Left ventricle myocardium inferior (tissue), 1 donor: ENCODE measurements at places on chromosomes 12 and 14. TPM values are rescaled to one million over a fixed set of nuclear protein-coding genes. Genes with fewer than 3 reads are reported as not detected.
A peak's percentile ranks its signal among the peaks of the same experiment; 100 is the strongest.

- DNase-seq = no peak
Measured at GRCh38 chr14:63737582-63738006, 9.7 kb upstream of the SGPP1 start.

DNA sequence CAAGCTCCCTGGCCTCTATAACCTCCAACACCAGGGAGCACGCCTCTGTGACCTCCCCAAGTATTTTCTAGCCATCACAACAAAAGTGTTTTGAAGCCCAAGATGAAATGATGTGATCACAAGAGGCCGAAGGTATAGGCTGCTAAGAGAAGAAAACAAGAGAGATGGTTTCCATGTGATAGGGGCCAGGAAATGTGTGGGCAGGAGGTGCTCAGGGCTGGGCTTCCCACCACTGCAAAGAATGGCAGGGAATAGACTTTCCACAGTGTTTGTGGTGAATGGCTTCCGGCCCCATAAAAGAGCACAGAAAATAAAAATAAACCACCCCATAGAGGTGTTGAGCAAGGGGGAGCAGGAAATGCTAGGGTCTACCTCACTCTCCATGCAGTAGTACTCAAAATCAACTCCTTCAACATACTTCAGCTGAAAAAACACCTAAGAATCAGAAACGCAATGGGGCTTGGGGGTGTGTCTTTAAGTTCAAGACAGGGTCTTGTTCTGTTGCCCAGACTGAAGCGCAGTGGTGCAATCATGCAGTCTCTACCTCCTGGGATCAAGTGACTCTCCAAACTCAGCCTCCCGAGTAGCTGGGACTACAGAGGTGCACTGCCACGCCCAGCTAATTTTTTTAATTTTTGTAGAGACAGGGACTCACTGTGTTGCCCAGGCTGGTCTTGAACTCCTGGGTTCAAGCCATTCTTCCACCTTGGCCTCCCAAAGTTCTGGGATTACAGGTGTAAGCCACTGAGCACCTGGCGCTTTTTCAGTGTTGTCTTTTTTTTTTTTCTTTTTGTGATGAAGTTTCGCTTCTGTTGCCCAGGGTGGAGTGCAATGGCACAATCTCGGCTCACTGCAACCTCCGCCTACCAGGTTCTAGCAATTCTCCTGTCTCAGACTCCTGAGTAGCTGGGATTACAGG, 27.1 kb downstream of the DAD1 start:
- DNase-seq = no peak

- peak; percentile 17 for DNase-seq
Measured at GRCh38 chr14:93231129-93231979, 24.3 kb downstream of the UBR7 start.

- DNase-seq = no peak
Measured at GRCh38 chr12:89731614-89732013, 23.0 kb upstream of the ATP2B1 start.

DNA sequence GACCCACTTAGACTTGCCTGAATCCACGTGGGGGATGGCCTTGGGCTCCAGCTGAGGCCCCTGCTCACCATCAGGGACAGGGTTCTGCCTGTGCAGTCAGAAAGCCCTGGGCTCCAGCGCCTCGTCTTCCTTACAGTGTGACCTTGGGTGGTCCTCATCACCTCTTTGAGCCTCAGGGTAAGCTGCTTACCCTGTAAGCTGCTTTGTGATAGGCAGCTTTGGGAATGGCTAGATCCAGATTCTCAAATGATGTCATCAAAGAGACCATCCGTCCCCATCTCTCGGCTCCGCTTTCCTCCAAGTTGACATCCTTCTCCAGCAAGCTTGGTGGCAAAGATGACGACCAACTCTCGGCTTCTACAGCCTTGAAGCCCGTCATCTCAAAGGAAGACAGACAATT, 127.0 kb downstream of the ADCK1 start:
- DNase-seq = no peak

GRCh38 chr14:58898655-58899316, 261.0 kb downstream of the DACT1 start:
- DNase-seq = no peak

DNA sequence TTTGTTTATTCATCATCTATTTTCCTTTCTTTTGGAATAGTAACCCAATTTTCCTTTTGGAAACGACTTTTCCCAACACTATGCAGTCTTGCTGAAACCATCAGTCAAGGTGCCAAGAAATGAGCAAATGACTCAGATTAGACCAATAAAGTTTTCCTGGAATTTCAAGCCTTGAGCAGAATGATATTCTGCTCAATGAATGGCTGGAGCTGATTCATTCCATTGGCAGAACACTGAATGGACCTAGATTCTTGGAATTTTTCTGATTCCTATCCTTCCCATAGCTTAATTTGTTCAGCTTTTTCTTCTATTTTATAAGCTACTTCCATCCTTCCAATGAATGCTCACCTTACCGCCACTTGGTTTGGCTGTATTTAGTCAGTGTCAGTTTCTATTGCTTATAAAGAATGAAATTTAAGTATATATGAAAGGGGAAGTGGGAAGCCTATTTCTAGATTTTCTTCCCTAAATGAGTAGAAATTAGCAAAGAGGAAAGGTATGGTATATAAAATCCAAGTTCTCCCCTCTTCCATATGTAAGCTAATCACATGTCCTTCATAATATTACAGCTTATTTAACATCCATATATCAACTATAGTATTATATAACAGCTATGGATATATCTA, 89.0 kb downstream of the C14orf39 start:
- no peak for DNase-seq

DNA sequence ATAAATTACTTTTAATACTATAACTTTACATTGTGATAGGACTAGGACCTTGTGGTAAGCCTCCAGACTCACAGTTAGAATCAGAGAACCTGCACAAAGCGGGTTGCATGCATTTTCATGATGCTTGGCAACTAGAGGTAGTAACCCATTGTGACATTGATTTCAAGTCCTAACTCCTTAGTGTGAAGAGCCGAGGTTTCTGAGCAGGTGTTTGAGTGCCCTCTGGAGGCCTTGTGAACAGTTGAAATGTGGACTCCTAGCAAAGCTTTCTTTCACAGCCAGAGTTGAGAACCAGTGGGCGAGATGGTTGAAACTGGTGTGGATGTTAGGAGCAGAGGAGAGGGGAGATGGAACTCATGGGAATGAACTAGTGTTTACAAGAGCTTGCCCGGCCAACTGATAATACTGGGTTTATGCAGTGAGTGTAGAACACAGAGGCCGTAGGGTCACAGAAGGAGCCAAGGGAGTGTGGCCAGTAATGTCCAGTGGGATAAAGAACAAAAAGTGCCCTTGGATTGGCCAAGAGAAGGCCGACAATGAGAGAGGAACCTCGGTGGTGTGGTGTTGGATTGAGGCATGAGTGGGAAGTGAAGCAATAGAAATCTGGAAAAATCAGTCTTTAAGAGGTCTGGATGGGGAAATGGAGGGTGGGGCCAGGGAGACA, 10.9 kb downstream of the ZNF664 start:
- no peak for DNase-seq

DNA sequence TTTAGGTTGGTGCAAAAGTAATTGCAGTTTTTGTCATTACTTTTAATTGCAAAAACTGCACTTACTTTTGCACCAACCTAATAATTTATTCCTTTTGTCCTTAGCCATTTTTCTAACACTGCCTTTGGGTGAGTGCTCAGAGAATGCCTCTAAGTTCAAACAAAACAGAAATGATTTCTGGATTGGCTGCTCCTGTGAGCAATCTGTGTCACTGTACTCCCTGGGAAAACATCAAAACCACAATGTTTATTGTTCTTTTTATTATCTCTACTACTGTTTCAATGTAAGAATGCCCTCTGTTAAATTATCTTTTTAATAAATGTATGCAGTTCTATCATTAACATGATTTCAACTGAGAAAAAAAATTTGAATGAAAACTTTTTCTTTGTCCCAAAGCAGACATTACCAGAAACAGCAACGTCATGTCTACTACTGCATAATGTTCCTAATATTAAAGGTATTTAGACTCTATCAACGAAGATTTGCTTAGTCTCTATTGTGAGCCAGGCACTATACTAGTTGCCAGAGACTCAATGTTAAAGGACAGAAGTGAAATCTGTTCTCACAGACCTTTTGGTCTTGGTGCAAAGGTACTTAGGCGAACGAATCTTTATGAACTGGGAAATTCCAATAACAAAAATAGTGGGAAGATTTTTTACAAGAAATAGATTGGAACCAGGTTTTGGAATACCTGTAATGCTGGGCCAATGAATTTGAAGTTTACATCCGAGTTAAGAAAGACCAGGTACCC, 6.2 kb downstream of the SLC41A2 start:
- no peak for DNase-seq

GRCh38 chr12:1588575-1588947, 5.8 kb downstream of the FBXL14 start:
- no peak for DNase-seq

- DNase-seq = no peak
Measured at GRCh38 chr12:98211909-98212695, 303.3 kb upstream of the TMPO start.

DNA sequence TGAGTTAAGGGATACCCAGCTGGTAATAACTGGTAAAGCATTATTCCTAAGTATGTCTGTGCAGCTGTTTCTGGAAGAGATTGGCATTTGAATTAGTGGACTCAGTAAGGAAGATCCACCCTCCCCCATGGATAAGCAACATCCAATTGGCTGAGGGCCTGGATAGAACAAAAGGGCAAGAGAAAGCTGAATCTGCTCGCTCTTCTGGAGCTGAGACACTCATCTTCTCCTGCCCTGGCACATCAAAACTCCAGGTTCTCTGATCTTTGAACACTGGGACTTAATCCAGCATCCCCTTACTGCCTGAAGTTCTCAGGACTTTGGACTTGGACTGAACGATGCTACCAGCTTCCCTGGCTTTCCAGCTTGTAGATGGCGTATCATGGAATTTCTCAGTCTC, 63.1 kb upstream of the CNOT2 start:
- no peak for DNase-seq

DNA sequence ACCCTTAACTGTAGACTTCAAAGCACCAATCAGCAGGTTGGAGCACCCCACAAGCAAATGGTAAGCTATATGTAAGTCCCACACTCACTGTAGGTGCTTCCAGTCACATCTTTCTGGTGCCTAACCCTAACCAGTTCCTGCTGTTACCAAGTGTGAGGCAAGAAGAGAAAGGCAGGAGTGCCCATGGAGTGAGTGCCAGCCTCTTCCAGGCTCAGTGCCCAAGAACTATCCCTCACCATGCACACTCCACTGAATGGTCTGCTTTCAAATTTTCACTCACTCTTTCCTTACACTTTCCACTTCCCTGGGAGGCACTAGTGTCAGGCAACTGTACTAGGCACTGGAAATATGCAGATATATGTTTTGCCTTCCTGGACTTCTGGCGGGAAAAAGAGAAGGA, 62.2 kb upstream of the ZDHHC17 start:
- DNase-seq = no peak

DNA sequence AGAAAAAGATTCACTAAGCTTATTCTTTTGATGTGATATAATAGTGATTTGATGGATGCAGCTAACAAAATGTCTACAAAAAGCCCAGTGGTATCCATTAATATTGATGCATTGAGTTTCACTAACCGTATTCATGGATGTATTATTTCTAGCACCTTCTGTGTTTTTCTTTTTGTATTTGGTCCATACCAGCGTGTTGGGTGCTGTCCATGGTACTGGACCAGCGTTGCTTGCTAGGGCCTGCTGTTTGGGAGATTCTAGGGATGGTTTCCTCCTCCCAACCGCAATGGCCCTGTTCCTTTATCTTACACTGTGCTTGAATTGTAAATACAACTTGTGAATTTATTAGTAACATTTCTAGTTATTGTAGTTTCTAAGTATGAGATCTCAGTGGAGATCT, 31.7 kb downstream of the ANO4 start:
- peak; percentile 15 for DNase-seq

DNA sequence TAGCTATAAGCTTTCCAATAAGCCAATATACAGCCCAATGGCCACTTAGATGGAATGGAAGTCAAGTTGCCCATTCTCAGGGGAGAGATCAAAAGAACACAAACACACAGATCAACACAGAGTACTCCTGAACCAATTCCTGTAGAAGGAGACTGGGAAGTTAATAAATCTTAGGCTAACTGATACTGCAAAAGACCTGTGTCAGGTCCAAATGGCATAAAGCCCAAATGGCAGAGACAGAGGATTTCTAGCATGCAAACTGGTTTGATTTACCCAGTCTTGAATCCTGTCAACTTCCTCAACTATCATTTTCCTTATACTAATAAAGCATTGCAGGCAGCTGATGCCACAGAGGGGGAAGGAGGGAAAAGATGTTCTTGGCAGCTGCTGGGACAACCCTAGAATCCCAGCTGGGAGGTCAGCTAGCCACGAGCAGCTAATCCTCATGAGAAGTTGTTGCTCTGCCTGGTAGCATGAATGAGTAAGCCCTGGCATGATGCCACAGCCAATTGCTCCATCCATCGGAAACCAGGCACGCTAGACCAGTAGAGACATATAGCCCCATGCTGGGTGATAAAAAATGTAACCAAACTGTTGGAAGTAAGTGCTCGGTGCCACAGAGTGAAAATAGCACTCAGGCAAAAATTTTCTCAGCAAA, 26.2 kb downstream of the ANG start:
- DNase-seq = peak; percentile 77

GRCh38 chr14:53894456-53894855, 62.2 kb downstream of the BMP4 start:
- no peak for DNase-seq

GRCh38 chr12:62192180-62192902, 67.9 kb upstream of the USP15 start:
- peak; percentile 15 for DNase-seq

The SLCO1C1 gene
- total RNA-seq = 1.1 TPM

The IL22 gene
- total RNA-seq = not detected

The SERPINA5 gene
- 2.1 TPM for total RNA-seq

The TCL1B gene
- not detected for total RNA-seq

The NFE2 gene
- 0.71 TPM for total RNA-seq

The GPRC5A gene
- 0.77 TPM for total RNA-seq

The KRT75 gene
- not detected for total RNA-seq

The POLR3B gene
- total RNA-seq = 8.5 TPM

The MLXIP gene
- 16.7 TPM for total RNA-seq

The RAB21 gene
- 170 TPM for total RNA-seq

The MYO1H gene
- 0.16 TPM for total RNA-seq

The CISTR gene
- total RNA-seq = 2.1 TPM

The SYNDIG1L gene
- 0.11 TPM for total RNA-seq

The KRT77 gene
- not detected for total RNA-seq
